ENCODE measurements at places on chromosomes 2 and 18. TPM values are rescaled to one million over a fixed set of nuclear protein-coding genes. Genes with fewer than 3 reads are reported as not detected.

DNA sequence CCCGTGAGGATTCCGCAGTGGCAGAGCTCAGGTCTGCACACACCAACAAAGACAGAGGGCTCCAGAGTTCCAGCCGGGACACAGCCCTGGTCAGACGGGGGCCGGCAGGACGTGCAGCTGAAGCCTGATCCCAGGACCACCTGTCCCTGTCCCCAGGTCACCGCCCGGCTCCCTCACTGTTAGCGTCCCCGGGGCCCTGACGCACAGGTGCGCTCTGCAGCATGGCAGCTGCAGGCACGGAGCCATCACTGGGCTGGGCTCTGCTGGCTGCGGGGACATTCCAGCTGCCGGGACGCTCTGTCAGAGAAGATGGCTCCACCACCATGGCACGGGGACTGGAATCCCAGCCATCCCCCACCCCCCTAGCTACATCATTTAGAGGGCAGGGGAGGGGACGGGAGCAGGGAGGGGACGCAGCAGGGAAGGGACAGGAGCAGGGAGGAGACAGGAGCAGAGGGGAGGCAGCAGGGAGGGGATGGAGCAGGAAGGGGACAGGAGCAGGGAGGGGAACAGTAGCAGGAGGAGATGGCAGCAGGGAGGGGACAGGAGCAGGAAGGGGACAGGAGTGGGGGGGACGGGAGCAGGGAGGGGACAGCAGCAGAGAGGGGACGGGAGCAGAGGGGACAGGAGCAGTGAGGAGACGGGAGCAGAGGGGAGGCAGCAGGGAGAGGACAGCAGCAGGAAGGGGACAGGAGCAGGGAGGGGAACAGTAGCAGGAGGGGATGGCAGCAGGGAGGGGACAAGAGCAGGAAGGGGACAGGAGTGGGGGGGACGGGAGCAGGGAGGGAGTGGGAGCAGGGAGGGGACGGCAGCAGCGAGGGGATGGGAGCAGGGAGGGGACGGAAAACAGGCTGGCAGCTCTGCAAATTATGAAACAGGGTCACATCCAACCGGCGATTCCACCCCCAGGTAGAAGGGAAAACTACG is 39.8 kb downstream of the SLC66A2 start:
- DNase-seq = no peak

DNA sequence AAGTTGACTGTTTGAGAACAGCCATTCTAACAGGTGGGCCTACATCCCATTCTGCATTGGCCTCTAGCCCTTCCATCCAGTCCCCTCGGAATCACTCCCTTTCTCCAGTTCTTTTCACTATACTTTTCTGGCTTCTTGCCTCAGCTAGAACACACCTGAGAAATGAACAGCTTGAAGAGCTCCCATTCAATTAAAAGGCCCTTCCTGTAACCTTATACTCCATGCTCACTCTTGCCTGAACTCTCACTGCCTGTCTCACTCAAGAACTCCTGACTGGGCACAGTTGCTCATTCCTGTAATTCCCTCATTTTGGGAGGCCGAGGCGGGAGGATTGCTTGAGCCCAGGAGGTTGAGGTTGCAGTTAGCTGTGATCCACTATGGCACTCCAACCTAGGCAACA is 23.6 kb downstream of the CHRNA1 start:
- no peak for DNase-seq

DNA sequence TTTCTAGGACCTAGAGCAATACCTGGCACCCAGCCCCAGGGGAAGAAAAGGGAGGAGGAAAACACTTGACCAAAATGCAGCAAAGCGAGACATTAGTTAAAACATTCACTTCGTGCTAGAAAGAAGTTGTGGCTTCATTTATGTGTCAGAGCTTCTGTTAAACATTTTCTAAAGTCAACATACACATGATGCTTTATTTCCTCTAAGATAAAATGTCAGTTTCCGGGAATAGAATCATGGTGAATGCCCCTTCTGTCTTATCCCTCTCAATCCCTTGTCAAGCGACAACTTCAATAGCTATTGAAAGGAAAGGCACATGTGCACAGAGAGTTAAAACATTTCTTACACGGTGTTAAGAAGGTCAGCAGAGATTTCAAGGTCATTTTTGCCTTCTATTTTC is 404.6 kb upstream of the CWC22 start:
- DNase-seq = no peak

DNA sequence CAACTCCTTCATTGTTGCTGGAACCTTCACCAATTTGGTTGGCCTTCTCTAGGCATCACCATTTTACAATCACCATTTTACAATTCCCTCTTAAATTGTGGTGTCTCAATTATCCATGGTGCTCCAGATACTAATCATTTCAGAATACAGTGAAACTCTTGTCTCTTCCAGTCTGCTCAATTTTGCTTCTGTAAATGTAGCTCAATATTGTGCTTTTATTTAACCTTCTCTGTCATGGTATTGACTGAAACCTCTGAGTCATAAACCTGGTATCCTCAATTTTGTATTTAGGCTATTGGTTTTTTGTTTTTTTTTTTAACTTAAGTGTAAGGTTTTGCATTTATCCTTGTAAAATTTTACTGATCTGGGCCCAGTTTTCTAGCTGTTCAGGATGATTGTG is 16.1 kb downstream of the STRADB start:
- no peak for DNase-seq

DNA sequence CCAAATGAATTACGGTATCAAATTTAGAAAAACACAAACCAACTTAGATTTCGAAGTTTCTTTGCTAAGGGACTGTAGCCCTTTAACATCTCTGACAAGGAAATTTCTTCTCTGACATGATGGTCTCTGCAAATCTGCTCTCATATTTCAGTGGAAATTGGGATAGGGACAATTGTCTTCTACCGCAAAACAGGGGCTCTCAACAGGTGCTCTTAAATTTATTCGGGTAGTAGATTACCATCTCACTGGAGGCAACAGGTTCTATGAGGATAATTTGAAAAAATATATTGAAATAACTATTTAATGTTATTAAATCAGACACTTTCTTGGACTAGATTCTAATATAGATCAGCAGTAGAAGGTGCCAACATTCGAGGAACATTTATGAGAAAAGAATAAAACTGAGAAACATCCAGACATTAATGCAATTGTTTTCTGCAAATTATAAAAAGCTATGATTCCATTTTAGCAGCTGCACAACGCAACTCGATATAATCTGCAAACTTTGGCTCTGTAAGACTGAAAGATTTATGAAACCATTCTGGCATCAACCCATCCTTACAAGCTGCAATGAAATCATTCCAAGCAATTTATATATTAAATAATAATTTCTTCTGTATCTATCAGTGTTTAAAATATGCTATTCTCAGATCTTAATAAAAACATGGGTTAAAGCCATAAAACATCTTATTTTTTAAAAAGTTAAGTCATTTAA is 10.0 kb upstream of the BCL2 start:
- no peak for DNase-seq

- peak; percentile 48 for DNase-seq
Measured at GRCh38 chr2:74587664-74588277, 33.3 kb downstream of the DOK1 start.

- DNase-seq = no peak
Measured at GRCh38 chr18:46721331-46721730, 35.5 kb downstream of the ST8SIA5 start.

GRCh38 chr2:41204315-41204714 is 752.4 kb upstream of the SLC8A1 start:
- no peak for DNase-seq

- peak; percentile 7 for DNase-seq
Measured at GRCh38 chr2:239457586-239458445, 57.0 kb upstream of the HDAC4 start.

DNA sequence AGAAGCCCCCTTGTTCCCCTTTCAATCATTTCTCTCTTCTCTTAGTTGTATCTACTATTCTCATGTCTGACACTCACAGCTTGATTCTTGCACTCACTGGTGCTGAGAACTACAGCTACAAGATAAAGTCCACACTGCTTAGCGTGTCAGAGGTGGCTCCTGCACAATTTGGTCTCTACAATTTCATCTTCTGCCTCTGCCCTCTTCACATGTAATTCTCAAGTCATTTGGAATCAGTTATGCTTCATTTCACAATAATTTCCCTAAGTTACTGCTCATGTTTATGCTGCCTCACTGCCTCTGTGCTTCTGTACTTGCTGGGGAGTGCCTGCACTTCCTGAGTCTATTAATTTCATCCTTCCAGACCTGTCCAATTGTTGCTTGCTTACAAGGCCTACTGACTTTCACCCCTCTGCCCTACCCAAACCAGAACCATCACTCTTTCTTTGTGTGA is 11.6 kb upstream of the NAB1 start:
- no peak for DNase-seq

DNA sequence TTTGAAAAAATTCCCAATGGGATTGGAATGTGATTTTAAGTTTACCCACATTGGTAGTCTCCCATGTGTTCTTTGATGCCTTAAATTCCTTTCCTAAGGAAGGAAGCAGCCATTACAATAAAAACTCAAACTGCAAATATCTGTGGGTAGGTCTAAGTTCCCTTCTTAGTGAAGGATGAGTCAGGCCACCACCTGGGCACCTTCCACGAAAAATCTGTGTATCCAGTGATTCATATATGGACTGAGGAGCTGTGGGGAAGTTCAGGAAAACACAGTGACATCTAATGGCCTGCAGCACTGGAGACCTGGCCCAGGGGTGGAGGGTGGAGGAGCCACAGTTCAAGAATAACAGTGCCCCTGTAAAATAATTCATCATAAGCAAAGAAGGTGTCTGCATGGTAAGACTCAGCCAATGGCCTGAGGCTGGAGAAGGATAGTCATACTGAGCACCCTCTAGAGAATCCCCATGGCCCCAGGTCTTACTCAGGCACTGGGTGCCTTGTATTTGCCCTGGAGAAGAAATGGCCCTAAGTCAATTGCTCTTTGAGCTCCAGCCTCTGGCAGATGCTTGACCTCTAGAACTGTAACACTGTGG is 248.6 kb downstream of the SP3 start:
- no peak for DNase-seq

DNA sequence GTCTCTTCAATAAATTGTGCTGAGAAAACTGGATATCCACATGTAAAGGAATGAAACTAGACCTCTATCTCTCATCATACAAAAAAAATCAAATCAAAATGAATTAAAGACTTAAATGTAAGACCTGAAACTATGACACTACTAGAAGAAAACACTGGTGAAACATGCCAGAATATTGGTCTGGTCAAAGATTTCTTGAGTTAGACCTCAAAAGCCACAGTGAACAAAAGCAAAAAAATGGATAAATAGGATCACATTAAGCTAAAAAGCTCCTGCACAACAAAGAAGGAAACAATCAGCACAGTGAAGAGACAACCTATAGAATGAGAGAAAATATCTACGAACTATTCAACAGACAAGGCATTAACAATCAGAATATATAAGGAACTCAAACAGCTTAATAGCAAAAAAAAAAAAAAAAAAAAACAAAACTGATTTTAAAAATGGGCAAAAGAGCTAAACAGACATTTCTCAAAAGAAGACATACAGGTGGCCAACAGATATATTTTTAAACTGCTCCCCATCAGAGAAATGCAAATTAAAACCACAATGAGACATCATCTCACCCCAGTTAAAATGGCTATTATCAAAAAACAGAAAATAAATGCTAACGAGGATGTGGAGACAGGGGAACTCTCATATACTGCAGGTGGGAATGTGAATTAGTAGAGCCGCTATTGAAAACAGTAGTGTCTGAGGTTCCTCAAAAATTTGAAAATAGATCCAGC is 66.3 kb downstream of the NCKAP1 start:
- no peak for DNase-seq

DNA sequence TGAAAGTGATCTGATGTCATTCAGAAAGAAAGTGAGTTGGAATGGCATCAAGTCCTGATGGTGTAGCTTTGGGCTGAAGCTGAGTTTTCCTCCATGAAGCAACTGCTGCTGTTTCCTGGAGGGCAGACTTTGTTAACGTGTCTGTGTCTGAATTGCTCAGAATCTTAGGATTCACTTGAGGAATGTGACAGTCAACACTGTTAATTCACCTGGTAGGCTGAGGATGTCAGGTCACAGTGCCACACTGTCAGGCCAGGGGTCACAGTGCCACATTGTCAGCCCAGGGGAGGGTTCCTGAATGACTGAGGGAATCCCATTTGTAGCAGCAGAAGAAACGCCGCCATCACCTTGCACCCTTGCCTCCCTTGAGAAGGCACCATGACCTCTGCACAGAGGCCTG is 39.4 kb downstream of the LYPD6B start:
- DNase-seq = no peak

GRCh38 chr2:194352505-194352904 is 1304.5 kb upstream of the SLC39A10 start:
- no peak for DNase-seq

DNA sequence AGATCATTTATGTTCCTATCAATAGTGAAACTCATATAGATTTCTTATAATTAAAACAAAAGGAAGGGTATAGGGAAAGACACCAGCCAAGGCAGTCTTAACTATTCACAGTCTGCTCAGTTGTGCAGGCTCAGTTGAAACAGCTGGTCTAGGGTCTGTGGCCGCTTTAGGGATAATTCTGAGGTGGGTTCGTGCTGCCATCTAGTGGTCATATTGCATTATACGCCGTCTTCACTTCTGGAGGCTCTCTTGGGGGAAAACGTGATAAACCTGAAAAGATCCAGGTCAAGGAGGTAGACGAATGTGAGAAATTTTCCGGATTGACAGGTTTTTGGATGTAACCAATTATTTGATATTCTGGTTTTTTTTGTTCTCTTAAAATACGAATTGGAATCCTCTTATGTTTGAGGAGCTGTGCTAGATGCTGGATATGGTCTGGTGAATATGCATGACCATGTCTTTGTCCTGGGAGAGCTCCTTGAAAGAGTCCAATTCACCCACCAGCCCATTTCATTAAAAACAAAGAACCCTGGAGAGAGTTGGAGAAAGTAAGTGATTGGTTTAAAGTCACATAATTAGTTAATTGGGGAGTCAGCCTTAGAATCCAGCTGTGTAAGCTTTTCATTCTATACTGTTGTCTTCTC is 492.4 kb downstream of the PLCL1 start:
- DNase-seq = peak; percentile 60

GRCh38 chr2:1675633-1676032 is 68.7 kb downstream of the PXDN start:
- DNase-seq = no peak

Gene MROH2A
- total RNA-seq = not detected

Gene ASPRV1
- total RNA-seq = 1.2 TPM

Gene NYAP2
- not detected for total RNA-seq

Gene ITPRID2
- 69.7 TPM for total RNA-seq

Gene FBXO15
- 4.3 TPM for total RNA-seq

Gene ELMOD3
- 23.3 TPM for total RNA-seq

Gene UGT1A7
- not detected for total RNA-seq

Gene CREG2
- total RNA-seq = 0.65 TPM

Gene TAF4B
- 1.8 TPM for total RNA-seq

Gene HOXD3
- not detected for total RNA-seq

Data from progenitor cell of endocrine pancreas (in vitro differentiated cells).